ENCODE measurements at places on chromosomes 5 and 9.

DNA sequence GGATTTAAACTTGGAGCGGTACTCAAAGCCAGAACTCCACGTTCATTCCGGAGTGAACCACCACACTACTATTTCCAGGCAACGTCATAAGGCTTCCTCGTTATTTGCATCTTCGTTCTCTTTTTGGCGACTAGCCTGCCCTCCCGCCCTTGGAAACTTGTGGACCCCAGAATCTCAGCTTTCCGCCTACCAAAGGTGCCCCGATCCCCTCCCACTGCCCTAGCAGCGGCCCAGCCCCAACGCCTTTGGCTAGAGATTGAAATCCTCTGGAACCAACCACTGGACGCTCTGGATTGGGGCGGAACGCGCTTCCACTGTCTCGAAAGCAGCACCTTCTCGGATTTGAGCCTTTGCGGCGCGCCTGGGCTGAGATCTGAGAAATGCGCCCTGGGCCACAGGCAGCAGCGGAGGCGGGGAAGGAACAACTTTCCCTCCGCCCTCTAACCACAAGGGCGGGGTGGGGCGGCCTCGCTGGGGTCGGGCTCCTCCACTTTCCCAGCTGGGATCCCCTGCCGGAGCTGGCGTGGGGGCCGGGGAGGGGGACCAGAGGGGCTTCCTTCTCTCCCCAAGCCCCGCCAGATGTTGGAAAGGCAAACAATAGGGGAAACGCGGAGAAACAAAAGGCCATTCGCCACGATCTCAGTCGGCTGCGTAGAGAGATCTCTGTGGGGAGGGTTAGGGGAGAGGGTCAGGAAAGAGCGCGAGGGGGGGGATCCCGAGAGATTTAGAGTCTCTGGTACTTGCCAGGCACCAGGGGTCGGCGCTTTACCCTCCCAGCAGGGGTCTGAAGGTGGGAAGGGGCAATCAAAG lies 1.3 kb downstream of the MOB3B start:
- no peak for DNase-seq

- DNase-seq = no peak
Measured at GRCh38 chr9:28206280-28206679, 633.0 kb upstream of the C9orf72 start.

DNA sequence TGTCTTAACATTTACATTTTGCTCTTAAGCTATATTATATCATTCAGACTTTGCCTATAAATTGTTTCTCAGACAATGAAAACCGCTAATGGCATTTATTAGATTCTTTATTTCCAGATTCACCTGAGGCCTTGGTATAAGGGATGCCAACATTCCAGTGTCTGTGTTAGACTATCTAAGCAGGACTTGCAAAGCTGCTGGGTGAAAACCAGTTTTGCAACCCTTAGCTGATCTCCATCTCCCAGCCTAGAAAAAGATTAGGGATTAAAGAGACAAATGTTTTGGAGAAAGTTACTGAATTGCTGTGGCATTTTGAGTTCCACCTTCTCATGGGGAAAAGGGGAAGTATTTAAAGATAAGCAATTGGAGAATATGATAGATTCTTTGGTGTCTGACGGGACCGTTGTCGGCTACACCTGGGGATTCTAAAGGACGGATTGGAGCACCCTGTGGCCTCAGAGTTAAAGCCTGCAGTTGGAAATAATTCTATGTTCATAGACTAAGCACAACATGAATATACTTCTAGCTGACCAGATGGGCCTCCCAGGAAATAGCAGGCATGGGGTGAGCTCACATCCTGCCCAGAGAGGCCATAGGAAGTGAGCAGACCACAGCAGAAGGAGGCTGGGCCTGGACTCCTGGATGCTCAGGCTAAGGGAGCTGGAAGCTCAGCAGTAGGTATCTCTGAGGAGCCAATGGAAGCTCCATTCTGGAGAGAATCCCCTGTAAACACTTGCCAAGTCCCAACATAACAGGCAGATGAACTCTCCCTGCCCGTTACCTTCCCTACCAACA lies 21.8 kb downstream of the ENTREP1 start:
- no peak for DNase-seq

- DNase-seq = no peak
Measured at GRCh38 chr9:74910036-74910435, 22.3 kb upstream of the TRPM6 start.

GRCh38 chr5:135986401-135986800 lies 31.6 kb upstream of the LECT2 start:
- DNase-seq = no peak

DNA sequence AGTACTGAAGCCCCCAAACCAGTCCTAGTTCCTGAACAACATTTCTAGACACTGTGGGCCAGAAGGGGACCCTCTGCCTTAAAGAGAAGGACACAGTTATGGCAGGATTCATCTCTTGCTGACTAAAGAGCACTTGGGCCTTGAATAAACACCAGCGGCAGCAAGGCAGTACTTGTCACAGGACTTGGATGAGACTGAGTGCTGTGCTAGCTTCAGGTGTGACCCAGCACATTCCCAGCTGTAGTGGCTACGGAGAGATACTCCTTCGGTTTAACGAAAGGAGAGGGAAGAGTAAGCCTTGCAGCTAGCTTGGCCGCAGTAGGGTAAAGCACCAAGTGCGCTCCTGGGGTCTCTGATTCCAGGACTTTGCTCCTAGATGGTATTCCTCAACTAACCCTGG lies 10.9 kb upstream of the STX17 start:
- DNase-seq = no peak

DNA sequence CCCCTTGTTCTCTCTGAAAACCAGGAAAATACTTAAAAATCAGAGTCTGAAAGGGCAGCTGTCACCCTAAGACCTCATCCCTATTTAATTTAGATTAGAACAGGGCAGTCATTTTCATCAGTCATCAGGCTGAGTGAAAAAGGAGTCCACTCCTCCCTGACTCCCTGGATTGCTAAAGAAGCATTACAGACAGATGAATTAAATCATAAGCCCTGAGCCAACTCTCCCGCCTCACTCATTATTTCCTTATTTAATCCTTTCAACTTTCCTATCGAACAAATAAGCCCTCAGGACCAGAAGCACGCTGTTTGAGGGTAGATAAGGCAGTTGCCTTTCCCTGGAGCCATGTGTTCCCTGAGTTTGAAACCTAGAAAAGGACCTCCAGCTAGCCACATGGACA lies 201.9 kb upstream of the ANKRD55 start:
- DNase-seq = no peak
